ENCODE measurements at places on chromosomes 5 and 9.
A peak's percentile ranks its signal among the peaks of the same experiment; 100 is the strongest.

GRCh38 chr9:16171911-16172310, 619.1 kb downstream of the CCDC171 start:
- DNase-seq = no peak

DNA sequence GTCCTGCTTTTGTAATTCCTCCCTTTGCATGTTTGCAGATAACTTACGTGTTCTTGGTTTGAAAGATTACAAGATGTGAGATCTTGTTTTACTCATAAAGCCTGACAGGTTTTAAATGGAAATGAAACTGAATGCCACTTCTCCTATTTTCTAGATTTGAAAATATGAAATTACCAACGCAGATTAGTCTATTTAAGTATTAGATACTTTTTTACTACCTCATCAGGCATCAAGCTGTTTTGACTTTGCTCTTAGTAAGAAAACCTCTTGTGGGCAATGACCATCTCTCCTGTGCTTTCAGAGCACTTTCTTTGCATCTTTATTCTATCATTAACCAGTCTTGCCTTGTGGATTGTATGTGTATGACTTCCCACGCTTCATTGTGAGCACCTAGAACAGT, 3.5 kb downstream of the DMXL1 start:
- DNase-seq = no peak

DNA sequence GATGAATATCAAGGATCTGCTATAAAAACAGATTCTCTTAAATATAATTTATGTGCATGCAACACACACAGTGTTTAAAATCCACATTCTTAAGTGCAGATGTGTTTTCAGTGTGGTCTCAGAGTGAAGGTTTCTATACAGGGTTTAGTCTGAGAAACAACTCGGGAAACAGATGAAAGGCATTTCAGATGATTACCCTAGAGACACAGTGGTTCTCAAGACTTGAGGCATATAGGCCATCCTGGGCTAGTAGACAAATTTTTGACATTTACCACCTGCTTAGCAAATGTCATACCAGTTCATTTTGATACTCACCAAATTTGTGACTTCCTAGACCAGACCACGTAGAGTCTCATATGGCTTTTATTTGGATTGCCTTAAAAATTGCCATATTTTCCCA, 216.5 kb downstream of the ARL15 start:
- DNase-seq = no peak

DNA sequence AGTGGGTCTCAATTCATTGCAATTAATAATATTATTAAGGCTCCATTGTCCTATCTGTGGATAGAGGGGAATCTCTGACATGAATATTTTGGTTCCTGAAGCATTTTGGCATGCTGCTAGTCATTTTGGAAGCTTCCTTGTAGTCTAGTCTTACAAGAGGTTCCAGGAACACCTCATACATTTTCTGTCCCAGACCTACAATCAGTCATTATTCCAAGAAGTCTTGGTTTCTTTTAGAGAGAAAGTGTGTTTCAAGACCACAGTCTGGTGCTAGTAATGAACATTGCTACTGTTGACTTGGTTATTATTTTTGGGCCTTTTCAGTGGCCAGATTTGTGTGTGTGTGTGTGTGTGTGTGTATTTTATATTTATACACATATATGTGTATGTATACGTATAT, 98.9 kb downstream of the ERCC6L2 start:
- no peak for DNase-seq

- no peak for DNase-seq
Observed at GRCh38 chr9:135117281-135117680, 29.8 kb downstream of the OLFM1 start.

GRCh38 chr5:124912638-124913328, 166.3 kb upstream of the ZNF608 start:
- no peak for DNase-seq

DNA sequence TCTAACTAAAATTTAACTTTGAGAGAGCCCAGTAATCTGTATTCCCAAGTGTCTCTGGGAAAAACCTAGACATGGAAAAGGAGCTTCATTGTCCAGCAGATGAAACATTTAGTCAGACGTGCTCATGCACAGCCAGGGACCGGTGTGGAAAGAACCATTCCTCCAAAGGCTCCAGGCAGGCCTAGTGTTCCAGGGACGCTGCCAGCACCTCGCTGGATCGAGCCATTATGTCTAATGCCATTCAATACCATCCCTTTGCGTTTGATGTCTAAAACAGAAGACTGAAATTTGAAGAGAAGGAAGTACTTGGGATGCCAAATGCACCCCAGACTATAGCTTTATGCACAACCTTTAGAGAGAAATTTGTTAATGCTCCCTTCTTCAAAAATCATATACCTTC, 1.4 kb upstream of the CHSY3 start:
- no peak for DNase-seq

- no peak for DNase-seq
Observed at GRCh38 chr5:105639511-105639910, 2031.2 kb downstream of the EFNA5 start.

- DNase-seq = no peak
Observed at GRCh38 chr9:10232352-10232930, 380.4 kb downstream of the PTPRD start.

DNA sequence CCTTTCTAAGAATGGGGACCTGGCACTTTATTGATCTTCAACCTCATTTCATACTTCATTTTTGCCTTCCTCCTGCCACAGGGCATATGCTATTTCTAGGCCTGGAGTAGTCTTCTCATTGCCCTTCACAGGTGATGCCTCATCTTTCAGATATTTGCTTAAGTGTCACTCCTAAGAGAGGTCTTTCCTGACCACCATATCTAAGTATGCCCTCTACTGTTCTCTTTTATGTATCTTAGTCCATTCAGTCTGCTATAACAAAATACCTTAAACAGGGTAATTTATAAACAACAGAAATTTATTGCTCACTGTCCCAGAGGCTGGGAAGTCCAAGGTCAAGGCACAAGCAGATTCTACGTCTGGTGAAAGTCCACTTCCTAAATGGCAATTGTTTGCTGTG, 99.1 kb downstream of the ADAMTS6 start:
- peak; percentile 1 for DNase-seq

GRCh38 chr5:126947146-126948010, 83.0 kb downstream of the MARCHF3 start:
- no peak for DNase-seq

DNA sequence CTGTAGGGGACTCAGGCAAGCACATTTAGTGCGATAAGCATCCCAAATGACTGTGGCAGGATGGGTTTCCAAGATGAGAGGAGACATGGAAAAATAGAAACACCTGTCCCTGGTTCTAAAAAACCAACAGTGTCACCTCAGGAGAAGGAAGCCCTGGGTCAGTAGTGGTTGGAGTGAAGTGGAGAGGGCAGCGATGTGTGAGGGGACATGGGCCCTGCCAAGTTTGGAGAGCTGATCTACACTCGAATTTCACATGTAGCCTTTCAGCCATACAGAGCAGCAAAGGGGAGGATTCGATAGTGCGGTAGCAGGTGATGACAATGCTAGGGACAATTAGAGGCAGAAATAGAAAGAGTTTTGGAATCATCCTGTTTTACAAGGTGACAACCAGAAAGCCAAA, 32.6 kb upstream of the LHX2 start:
- DNase-seq = no peak

- DNase-seq = no peak
Observed at GRCh38 chr9:95049761-95050160, 267.7 kb downstream of the FANCC start.

- no peak for DNase-seq
Observed at GRCh38 chr9:132288361-132288760, 66.4 kb downstream of the SETX start.

GRCh38 chr5:44909004-44909403, 100.3 kb downstream of the MRPS30 start:
- DNase-seq = no peak

DNA sequence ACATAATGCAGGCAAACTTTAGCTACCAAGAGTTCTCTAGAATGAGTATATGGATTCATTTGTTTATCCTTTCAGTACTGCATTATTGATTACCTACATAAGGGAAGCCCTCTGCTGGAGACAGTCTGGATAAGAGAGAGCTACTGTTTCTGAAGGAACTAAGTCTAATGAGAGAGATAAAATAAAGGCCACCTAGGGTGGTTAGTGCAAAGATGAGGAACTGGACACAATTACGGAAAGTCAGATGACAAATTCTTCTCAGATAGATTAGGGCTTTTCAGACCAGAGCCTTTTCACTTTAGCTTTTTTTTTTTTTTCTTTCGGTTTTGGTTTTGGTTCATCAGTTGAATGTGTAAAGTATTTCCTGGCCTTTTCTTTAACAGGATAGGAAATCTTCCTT, 31.3 kb downstream of the ISOC1 start:
- DNase-seq = no peak

- no peak for DNase-seq
Observed at GRCh38 chr5:132480042-132480441, 10.5 kb downstream of the IRF1 start.

GRCh38 chr5:57581772-57582171, 99.2 kb upstream of the ACTBL2 start:
- DNase-seq = no peak

DNA sequence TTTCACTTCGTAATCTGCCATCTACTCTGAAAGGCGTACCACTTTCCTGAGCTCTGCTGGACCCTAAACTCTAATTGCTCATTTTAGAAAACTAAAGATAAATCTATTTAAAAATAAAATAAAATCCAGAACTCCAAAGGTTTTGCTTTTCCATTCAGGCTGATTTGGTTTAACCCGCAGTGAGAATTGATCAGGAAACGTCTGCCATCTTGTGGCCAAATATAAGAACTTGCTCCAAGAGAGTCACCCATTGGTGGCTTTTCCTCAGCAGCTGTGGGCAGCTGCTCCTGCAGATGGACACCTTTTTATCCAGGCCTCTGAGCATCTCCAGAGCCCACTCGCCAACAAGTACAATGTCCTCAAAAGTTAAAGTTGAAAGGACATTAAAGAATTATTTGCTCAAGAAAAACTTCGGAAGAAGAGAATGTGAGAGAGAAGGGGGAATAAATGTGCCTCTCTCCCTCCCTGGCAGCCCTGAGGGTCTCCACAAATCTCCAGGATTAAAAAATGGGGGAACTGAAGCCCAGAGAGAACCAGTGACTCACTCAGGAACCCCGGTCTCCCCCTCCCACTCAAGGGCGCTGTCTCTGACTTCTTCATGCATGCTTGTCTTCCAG, 4.1 kb downstream of the SAXO1 start:
- DNase-seq = peak; percentile 61

DNA sequence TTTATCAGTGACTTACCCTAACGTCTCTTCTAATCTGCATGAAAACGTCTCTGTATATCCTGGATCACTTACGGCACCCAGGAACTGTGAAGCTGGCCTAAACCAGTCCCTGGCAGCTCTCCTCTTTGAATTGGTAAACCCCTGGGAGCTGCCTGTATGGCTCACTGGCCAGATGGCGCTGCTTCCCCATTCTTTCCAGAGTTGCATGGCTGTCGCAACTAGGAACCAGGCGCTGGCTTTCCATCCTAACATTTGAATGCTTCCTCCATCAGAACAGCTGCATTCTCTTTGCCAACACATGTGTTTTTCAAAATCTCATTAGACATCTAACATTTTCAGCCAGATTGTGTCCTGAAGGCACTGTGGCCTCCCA, 8.0 kb upstream of the PCA3 start:
- peak; percentile 12 for DNase-seq

DNA sequence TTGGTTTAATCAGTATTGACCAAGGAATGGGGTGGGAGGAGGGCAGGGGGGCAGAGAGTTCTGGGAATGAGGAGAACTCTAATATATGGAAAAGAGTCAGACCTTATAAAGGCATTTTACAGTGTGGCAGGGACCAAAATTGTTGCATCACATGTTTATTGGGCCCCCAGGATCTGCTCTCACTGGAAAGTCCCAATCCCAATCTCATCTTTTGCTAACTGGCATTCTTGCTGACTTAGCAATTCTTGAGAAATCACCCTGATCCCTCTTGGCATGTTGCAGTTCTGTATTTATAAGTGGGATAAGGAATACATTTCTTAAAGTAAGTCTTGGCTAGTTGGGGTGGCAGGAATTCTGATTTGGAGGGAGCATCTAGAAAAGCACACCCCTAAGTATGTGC, 104.4 kb upstream of the CXCL14 start:
- no peak for DNase-seq

- no peak for DNase-seq
Observed at GRCh38 chr9:117341151-117341550, 73.7 kb downstream of the ASTN2 start.

DNA sequence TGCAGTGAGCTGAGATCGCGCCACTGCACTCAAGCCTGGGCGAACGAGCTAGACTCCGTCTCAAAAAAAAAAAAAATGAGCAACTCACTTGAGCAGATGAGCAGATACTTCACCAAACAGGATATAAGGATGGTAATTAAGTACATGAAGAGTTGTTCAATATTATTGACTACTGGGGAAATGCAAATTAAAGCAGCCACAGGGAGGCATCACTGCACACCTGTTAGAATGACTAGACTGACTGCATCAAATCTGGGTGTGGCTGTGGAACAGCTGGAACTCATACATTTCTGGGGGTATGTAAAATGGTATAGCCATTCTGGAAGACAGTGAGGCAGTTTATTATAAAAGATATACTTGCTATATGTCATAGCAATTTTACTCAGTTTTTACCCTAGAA, 93.0 kb downstream of the WNK2 start:
- DNase-seq = no peak

DNA sequence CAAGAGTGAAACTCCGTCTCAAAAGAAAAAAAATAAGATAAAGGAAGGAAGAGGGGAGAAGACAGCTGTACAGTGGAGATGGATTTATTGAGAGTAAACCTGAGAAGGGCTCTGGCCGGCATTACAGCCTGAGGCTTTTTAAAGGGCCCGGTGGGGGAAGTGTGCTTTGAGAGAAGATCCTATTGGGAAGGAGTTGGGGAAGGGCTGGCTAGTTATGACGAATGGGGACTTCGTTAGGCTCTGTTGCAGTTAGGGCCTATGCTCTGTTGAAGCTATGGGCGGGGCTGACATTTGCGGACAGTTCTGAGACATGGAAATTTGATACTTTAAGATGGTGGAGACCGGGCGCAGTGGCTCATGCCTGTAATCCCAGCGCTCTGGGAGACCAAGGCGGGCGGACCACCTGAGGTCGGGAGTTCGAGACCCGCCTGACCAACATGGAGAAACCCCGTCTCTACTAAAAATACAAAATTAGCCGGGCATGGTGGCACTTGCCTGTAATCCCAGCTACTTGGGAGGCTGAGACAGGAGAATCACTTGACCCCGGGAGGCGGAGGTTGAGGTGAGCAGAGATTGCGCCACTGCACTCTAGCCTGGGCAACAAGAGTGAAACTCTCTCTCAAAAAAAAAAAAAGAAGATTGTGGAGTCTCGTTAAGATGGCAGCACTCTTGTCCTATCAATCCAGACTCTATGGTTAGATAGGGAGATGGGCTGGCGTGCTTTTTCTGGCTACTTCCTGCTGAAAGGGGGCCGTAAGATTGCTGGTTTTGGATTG, 33.2 kb downstream of the C9orf50 start:
- DNase-seq = no peak

GRCh38 chr5:93395971-93396379, 185.0 kb downstream of the NR2F1-AS1 start:
- DNase-seq = no peak

DNA sequence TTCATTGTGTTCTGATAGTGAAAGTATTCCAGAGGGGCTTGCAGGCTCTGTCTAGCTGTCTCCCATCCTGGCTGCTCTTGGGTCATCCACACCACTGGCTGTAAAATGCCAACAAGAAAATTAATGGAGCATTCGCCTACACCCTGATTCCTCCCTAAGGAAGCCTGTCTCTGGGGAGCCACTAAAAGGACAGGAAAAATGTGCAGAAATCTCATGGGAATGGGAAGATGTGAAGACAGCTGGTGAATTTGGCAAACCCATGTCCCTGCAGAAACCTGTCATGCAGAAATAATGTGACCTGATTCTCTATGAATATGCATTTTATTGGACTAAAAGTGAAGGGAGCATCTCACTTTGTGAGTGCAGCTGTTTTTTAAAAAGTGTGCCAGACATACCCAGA, 265.6 kb downstream of the TUSC1 start:
- no peak for DNase-seq

- no peak for DNase-seq
Observed at GRCh38 chr5:1643651-1644392, 120.1 kb upstream of the LPCAT1 start.

Data from SW480 (cell line).